ENCODE measurements at places on chromosomes 1 and 21. TPM values are rescaled to one million over a fixed set of nuclear protein-coding genes. Genes with fewer than 3 reads are reported as not detected.
A peak's percentile ranks its signal among the peaks of the same experiment; 100 is the strongest.

CFHR3 gene
- 0.49 TPM for total RNA-seq

KRTAP6-2 gene
- total RNA-seq: not detected

CCDC181 gene
- 1.2 TPM for total RNA-seq

TDRD5 gene
- not detected for total RNA-seq

GRCh38 chr1:43492826-43493225 is 37.9 kb upstream of the PTPRF start:
- no peaks in the 10 kb centered on the region for H3K27me3 ChIP-seq
- no peak overlapping the region for H3K4me3 ChIP-seq
- no peak for DNase-seq
- no peaks in the 10 kb centered on the region for H3K36me3 ChIP-seq

- H3K4me1 ChIP-seq: peaks cover 67% of the 10 kb centered on the region
- no peaks in the 10 kb centered on the region for H3K27me3 ChIP-seq
- peak overlapping the region; percentile 84 for H3K4me3 ChIP-seq
- no peak for DNase-seq
- H3K36me3 ChIP-seq: no peaks in the 10 kb centered on the region
These were observed 996 bp upstream of the SH3BGRL3 start for GRCh38 chr1:26278724-26279455.

GRCh38 chr1:50923564-50923963 is 36.5 kb downstream of the FAF1 start:
- no peaks in the 10 kb centered on the region for H3K36me3 ChIP-seq
- no peaks in the 10 kb centered on the region for H3K27me3 ChIP-seq
- DNase-seq: no peak
- H3K4me3 ChIP-seq: no peak overlapping the region
- H3K27ac ChIP-seq: no peak overlapping the region

DNA sequence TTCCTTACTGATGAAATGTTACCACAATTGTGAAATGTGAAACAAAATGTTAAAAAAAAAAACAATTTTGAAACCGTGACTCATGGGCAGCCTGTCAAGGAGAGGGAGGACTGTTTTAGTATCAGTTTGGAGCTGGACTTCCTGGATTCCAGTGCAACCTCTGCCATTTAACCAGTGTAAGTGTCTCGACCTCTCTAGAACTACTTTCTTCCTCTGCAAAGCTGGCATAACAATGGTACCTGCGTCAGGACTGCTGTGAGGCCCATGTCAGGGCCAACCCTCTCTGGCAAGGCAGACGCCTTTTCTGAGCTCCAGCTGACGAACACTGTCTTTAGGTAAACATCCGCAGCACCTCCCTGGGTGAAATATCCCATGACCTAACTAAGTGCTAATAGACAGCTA is 20.9 kb downstream of the URB1 start:
- H3K4me1 ChIP-seq: peaks cover 2% of the 10 kb centered on the region
- DNase-seq: no peak
- no peaks in the 10 kb centered on the region for H3K36me3 ChIP-seq
- peak overlapping the region; percentile 53 for H3K27ac ChIP-seq

- no peak for DNase-seq
- H3K4me3 ChIP-seq: no peak overlapping the region
- H3K4me1 ChIP-seq: peaks cover 6% of the 10 kb centered on the region
- H3K27ac ChIP-seq: no peak overlapping the region
- H3K36me3 ChIP-seq: no peaks in the 10 kb centered on the region
These were observed 53.4 kb downstream of the DUSP10 start for GRCh38 chr1:221688488-221688843.

- H3K27me3 ChIP-seq: no peaks in the 10 kb centered on the region
- peaks cover 19% of the 10 kb centered on the region for H3K4me1 ChIP-seq
- H3K27ac ChIP-seq: peak within 1 kb of the TSS; percentile 97
These were observed at the start of the genes CCT3 and TSACC for GRCh38 chr1:156338180-156338976. Gene CCT3 (minus strand): TSS chr1:156338292. CDS start chr1:156338184, 108 bp downstream. Gene TSACC (plus strand): TSS chr1:156338526. CDS start chr1:156339758, 1,232 bp downstream.

GRCh38 chr1:14850563-14850962 is 252.1 kb downstream of the KAZN start:
- H3K4me1 ChIP-seq: no peaks in the 10 kb centered on the region
- H3K27me3 ChIP-seq: no peaks in the 10 kb centered on the region
- no peak overlapping the region for H3K4me3 ChIP-seq
- H3K27ac ChIP-seq: no peak overlapping the region
- DNase-seq: no peak

DNA sequence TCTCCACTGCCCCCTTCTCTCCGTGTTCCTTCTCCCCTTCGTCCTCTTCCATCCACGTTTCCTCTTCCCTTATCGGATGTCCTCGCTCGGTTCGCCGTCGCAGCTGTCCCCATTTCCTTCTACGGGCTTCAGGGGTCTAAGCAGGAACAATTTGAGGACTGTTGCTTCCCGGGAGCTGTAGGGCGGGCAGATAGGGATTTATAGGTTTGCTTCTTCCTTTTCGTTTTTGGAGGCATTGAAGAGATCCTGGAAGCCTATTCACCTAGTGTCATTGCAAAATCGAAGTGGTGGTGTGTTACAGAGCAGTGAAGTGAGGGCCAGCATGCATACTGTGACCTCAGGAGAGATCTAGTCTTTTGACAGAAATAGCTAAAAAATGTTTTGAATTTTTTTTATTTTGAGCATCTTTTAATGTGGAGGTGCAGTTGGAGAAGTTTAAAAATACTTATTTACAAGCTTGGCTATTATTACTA is 897 bp downstream of the ZYG11B start:
- H3K4me1 ChIP-seq: peaks cover 26% of the 10 kb centered on the region
- no peak for DNase-seq
- no peaks in the 10 kb centered on the region for H3K36me3 ChIP-seq
- H3K27ac ChIP-seq: peak overlapping the region; percentile 96
- H3K27me3 ChIP-seq: no peaks in the 10 kb centered on the region

- no peak for DNase-seq
- H3K4me3 ChIP-seq: no peak overlapping the region
- H3K4me1 ChIP-seq: no peaks in the 10 kb centered on the region
These were observed 351.0 kb upstream of the VAMP3 start for GRCh38 chr1:7420098-7420445.

DNA sequence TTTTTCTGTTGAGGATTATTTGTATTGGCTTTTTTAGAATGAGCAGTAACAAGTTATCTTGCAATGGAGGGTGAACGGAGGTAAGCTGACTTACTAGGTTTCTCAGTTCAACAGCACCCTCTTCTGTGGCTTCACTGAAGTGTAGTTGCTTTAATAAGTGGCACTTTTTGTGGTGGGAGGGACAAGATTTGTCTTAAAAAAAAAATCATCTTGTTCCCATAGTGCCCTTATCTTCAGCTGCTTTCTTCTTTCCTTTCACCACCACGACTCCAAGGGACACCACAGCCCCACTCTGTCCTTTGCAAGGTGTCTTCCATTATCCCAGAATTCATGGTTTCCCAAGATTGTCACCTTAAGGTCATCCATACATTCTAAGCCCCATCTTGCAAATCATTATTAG is 92.9 kb downstream of the PIGK start:
- H3K27ac ChIP-seq: no peak overlapping the region
- no peaks in the 10 kb centered on the region for H3K27me3 ChIP-seq
- H3K4me3 ChIP-seq: no peak overlapping the region
- no peaks in the 10 kb centered on the region for H3K4me1 ChIP-seq

DNA sequence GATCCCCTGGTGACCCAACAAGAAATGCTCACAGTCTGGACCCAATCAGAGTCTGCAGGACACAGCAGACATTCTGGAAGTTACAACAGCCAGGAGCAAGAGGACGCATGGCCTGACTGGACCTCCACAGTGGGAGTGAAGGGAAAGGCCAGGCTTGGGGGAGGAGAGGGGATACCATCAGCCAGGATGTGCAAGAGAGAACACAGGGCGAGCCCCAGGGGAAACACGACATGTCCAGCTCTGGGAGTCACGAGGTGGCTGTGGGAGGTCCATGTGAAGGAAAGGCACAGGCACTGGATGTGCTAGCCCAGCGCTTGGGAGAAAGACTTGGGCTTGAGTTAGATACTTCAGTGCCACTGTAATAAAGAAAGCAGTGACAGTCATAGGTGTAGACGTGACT is 87.3 kb downstream of the HSF2BP start:
- no peak overlapping the region for H3K4me3 ChIP-seq
- no peaks in the 10 kb centered on the region for H3K36me3 ChIP-seq
- H3K27ac ChIP-seq: no peak overlapping the region

- no peaks in the 10 kb centered on the region for H3K27me3 ChIP-seq
- no peak for DNase-seq
- no peaks in the 10 kb centered on the region for H3K4me1 ChIP-seq
- H3K27ac ChIP-seq: no peak overlapping the region
These were observed 44.9 kb upstream of the EPHA8 start for GRCh38 chr1:22518379-22518778.

DNA sequence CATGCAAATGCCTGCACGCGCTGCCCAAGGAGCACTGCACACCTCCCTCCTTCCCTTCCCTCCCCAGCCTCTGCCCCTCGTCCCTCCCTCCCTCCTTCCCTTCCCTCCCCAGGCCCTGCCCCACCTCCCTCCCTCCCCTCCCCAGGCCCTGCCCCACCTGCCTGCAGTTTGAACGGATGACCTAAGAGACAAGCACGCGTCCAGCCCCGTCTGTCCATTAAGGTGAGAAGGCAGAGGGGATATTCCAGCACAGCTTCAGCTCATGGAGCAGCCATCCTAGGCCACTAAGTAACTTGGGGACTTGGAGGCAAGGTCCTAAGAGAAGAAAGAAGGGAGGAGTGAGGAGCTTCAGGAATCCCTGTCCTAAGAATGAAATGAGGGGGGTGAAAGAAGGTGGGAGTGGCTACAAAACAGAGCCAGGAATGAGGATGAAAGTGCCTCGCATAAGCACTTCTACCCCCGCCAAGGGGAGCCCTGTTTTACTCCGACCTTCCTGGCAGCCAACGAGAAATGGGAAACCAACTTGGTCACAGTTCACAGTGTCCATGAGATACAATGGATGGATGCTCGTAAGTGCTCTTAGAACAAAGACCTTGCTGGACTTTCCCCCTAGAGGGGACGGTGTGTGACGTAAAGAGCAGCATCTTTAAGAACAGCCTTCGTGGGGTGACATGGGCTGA is 21.3 kb upstream of the EFHD2 start:
- H3K27me3 ChIP-seq: peaks cover 13% of the 10 kb centered on the region
- no peaks in the 10 kb centered on the region for H3K36me3 ChIP-seq
- H3K27ac ChIP-seq: no peak overlapping the region
- no peak for DNase-seq

- H3K4me1 ChIP-seq: peaks cover 9% of the 10 kb centered on the region
- H3K4me3 ChIP-seq: no peak overlapping the region
- no peak for DNase-seq
- no peaks in the 10 kb centered on the region for H3K27me3 ChIP-seq
These were observed 125.5 kb upstream of the IRF2BP2 start for GRCh38 chr1:234735476-234735875.

DNA sequence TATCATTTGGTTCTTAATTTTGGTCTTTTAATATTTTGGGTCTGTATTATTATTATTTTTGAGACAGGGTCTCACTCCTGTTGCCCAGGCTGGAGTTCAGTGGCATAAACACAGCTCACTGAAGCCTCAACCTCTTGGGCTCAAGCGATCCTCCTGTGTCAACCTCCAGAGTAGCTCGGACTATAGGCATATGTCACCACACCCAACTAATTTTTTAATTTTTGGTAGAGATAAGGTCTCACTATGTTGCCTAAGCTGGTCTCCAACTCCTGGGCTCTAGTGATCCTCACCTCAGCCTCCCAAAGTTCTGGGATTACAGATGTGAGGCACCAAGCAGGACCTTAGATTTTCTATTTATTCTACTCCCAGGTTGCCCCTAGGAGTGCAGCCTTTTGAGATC is 2.7 kb upstream of the ILF2 start:
- no peak for DNase-seq
- peaks cover 29% of the 10 kb centered on the region for H3K4me1 ChIP-seq
- no peak overlapping the region for H3K27ac ChIP-seq
- H3K36me3 ChIP-seq: peaks cover 8% of the 10 kb centered on the region
- H3K4me3 ChIP-seq: no peak overlapping the region
- peaks cover 7% of the 10 kb centered on the region for H3K27me3 ChIP-seq

- no peak overlapping the region for H3K27ac ChIP-seq
- no peak for DNase-seq
- no peak overlapping the region for H3K4me3 ChIP-seq
- H3K4me1 ChIP-seq: peaks cover 20% of the 10 kb centered on the region
- no peaks in the 10 kb centered on the region for H3K27me3 ChIP-seq
These were observed 22.4 kb upstream of the ARHGAP29 start for GRCh38 chr1:94259635-94260289.

DNA sequence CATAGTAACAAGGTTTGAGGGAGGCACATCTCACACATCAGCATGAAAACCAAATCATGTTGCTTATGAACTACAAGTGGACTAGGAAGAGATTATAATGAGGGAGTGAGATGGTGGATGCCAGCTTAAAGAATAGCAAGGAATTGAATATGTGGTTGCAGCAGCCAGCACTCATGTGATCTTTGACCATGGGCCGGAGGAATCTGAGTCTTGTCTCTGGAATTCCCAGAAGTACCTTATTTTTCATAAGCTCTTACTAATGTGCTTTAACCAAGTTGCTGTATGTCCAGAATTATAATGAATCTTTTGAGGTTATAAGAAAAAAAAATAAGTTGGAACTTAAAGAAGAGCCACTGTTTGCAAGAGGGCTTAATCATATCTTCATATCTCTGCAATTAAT is 97.0 kb downstream of the DISP1 start:
- no peaks in the 10 kb centered on the region for H3K36me3 ChIP-seq
- DNase-seq: no peak
- no peaks in the 10 kb centered on the region for H3K27me3 ChIP-seq
- no peak overlapping the region for H3K4me3 ChIP-seq
- H3K4me1 ChIP-seq: peaks cover 17% of the 10 kb centered on the region

DNA sequence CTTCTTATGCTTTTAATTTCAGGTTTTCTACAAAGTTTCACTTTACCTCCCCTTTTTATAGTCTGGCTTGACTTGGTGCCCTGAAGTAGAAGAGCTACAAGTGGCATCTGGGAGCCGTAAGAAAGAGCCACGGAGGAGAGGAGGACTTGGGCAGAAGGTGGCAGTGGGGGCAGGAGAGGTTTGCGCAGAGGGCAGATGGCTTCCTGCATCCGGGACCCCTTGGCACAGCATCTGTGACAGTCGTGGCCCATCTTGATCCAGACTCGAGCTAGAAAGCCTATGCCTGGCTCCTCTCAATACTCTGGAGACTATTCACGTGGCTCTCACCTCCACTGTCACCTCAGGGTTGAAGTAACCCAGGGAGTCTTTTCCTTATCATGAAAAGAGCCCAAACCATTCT is 169.1 kb downstream of the DYRK1A start:
- H3K27ac ChIP-seq: no peak overlapping the region
- H3K4me1 ChIP-seq: peaks cover 11% of the 10 kb centered on the region

All from gastrocnemius medialis (tissue), 4 donors.